ENCODE measurements at places on chromosomes 5 and 9.

- H3K36me3 ChIP-seq = no peaks in the 10 kb centered on the region
- no peak overlapping the region for H3K27ac ChIP-seq
- H3K4me3 ChIP-seq = no peak overlapping the region
Observed at GRCh38 chr5:167721926-167722440, 569.5 kb upstream of the WWC1 start.

GRCh38 chr9:136720251-136720897, 8.0 kb downstream of the DIPK1B start:
- H3K4me3 ChIP-seq = no peak overlapping the region
- peaks cover 27% of the 10 kb centered on the region for H3K36me3 ChIP-seq
- no peaks in the 10 kb centered on the region for H3K27me3 ChIP-seq
- peak; percentile 92 for DNase-seq

- no peaks in the 10 kb centered on the region for H3K36me3 ChIP-seq
- H3K4me1 ChIP-seq = peaks cover 22% of the 10 kb centered on the region
- no peaks in the 10 kb centered on the region for H3K27me3 ChIP-seq
- DNase-seq = no peak
Observed at GRCh38 chr5:102858808-102859207, 103.7 kb downstream of the PAM start.

GRCh38 chr9:76271755-76272154, 122.5 kb downstream of the RFK start:
- no peaks in the 10 kb centered on the region for H3K27me3 ChIP-seq
- no peak overlapping the region for H3K4me3 ChIP-seq
- no peaks in the 10 kb centered on the region for H3K36me3 ChIP-seq
- H3K27ac ChIP-seq = no peak overlapping the region
- DNase-seq = no peak

GRCh38 chr5:6338871-6339270, 39.5 kb downstream of the MED10 start:
- no peaks in the 10 kb centered on the region for H3K4me1 ChIP-seq
- no peak overlapping the region for H3K27ac ChIP-seq
- DNase-seq = no peak
- no peaks in the 10 kb centered on the region for H3K36me3 ChIP-seq
- H3K27me3 ChIP-seq = no peaks in the 10 kb centered on the region

GRCh38 chr9:127723444-127723843, 7.6 kb downstream of the TTC16 start:
- no peak overlapping the region for H3K4me3 ChIP-seq
- no peaks in the 10 kb centered on the region for H3K27me3 ChIP-seq
- peaks cover 16% of the 10 kb centered on the region for H3K4me1 ChIP-seq
- H3K36me3 ChIP-seq = no peaks in the 10 kb centered on the region
- peak; percentile 97 for DNase-seq

DNA sequence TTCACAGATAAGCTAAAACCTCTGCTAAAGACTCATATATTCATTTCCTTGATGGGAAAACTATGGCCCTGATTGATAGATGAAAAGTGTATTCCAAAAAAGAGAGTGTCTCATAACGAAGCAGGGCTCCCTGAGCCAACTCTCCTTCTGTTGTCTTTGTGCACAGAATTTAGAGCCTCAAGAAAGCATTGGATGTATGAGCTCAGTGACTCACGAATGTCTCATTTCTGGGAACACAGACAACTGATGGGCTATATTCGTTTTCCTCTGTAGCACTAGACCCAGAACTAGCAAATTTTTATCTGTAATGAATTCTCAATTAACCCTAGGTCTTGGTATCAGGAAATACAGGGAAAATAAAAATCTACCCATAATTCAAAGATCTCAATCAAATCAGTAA, 88.4 kb downstream of the LMNB1 start:
- H3K36me3 ChIP-seq = no peaks in the 10 kb centered on the region
- H3K27me3 ChIP-seq = no peaks in the 10 kb centered on the region
- DNase-seq = peak; percentile 97
- peaks cover 18% of the 10 kb centered on the region for H3K4me1 ChIP-seq

- H3K27ac ChIP-seq = no peak overlapping the region
- DNase-seq = no peak
- no peaks in the 10 kb centered on the region for H3K27me3 ChIP-seq
- no peak overlapping the region for H3K4me3 ChIP-seq
Observed at GRCh38 chr5:178271726-178272479, 39.3 kb upstream of the PHYKPL start.

GRCh38 chr9:22683700-22684075, 237.1 kb downstream of the DMRTA1 start:
- no peak overlapping the region for H3K4me3 ChIP-seq
- DNase-seq = peak; percentile 15
- no peak overlapping the region for H3K27ac ChIP-seq
- H3K4me1 ChIP-seq = peaks cover 12% of the 10 kb centered on the region
- no peaks in the 10 kb centered on the region for H3K27me3 ChIP-seq

DNA sequence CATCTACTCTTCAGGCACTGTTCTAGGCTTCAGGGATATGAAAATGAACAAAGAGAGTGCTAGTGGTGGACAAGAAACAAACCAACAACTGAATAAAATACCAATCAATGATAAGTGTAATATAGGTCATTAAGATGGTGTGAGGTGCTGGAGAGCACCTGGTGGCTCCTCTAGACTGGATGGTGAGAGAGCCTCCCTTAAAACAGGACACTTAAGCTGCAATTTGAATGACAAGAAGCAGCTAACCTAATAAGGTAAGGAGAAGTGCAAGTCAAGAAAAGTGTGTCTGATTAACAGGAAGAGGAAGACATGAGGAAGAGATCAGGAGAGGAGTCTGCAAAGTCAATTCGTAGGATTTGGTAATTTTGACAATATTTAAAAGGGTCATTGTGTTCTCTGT, 23.1 kb downstream of the JAKMIP2 start:
- H3K4me3 ChIP-seq = no peak overlapping the region
- DNase-seq = no peak
- H3K27me3 ChIP-seq = no peaks in the 10 kb centered on the region
- H3K36me3 ChIP-seq = no peaks in the 10 kb centered on the region

Data from osteoblast (primary cell).